Lower lobe of right lung (tissue), 2 donors: ENCODE measurements at places on chromosomes 4 and X.

DNA sequence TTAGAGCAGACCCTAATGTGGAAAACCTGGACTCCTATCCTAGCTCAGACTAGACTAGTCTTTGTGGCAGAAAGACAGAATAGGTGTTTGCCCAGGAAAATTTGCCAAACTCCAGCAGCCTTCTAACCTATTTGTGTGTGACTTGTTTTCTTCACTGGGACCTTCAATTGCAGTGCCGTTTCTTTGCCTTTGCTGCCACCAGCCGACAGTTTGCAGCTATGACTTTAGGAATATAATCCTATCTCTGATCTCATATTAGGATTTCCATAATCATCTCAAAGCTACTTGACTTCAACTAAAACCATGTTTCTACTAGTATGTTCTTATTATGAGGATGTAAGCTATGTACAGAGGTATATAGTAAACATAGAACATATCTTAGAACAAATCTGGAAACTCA, 60.2 kb upstream of the PGAM4 start:
- DNase-seq = no peak

DNA sequence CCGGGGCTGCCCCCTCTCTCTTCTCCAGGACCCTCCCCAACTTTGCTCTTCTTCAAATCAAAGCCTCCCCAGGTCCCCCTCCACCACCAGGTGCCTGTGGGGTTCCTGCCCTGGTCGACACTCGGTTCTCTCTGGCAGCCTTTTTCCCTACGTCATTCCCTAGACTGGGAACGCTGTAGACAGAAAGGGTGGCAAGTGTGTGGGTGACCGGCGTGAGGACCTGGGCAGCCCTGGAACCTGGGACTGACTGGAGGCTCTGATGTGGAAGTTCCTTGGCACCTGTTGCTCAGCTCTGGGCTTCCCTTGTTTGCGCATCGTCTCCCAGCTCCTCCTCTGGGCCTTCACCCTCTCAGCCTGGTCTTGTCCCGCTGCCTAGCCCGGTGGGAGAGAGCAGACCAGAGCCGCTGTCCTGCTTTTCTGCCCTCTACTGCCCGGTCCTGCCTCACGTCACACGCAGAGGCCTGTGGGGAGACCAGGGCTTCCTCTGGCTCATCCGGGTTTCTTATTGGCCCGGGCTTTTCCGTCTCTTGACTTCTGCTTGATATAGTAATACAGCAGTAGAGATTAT, 1.3 kb downstream of the TACC3 start:
- DNase-seq = peak; percentile 50

DNA sequence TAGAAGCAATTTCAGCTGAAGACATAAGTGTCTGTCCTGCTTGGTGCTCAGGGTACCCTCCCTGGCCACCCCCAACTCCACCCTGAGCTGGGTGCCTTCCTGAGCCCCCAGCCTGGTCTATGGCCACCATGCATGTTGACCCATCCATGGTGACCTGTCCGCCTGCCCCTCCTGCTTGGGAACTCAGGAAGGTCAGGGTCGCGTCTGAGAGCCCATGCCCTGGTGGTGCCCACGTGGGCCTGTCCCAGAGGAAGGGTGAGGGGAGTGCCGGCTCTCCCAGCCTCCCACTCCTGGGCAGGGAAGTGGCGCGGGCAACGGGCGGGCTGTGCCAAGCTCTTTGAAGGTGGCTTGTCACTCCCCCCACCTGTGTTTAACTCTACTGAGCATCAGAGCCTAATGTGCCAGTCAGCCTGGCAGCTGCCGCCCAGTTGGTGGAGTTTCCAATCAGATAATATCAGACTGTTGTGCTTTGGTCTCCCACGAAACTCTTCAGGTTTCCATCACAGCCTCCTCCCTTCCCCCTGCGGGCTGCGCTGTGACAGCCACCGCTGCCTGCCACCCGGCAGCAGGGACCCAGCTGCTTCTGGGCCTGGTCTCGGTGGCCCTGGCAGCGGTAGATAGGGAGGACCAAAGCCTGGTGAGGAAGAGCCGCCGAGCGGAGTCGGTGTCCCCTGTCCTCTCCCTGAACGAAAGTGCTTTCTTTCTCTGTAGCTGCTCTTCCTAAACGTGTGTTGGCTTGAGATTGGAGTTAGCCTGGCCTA, 4.8 kb downstream of the SH3BP2 start:
- DNase-seq = peak; percentile 54

DNA sequence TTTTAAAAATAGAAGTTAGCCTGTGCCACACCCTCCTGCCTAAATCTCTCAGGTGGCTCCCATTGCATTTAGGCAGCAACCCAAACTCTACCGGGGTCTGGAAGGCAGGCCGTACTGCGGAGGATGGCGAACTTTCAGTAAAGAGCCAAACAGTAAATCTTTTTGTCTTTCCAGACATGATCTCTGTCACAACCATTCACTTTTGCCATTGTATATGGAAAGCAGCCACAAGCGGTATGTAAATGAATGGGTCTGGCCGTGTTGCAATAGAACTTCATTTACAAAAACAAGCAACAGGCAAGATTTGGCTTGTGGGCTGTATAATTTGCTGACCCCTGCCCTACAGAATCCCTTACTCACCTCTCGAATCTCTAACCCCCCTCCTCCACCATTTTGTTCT, 3.3 kb downstream of the RADX start:
- no peak for DNase-seq

DNA sequence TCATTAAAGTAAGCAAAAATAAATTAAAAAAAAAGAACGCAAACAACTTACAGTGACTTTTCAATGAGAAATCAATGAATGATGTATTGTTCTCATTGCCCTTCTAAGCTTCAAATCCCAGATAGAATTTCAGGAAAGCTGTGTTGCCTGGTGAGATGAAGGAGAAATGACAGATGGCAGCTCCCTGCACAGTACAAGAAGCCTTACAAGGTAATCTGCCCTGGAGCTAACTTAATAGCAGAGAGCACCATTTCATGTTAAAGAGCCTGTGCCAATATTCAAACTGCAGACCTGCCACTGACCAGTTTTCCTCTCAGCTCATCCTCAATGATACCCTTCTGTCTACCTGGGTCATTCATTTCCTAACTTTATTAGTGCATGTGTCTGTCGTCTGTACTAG, 54.0 kb downstream of the GC start:
- DNase-seq = no peak

- no peak for DNase-seq
These were observed 56.0 kb downstream of the RAI2 start for GRCh38 chrX:17805120-17805519.

- no peak for DNase-seq
These were observed 12.0 kb upstream of the RTL9 start for GRCh38 chrX:110346681-110347080.

- no peak for DNase-seq
These were observed 14.6 kb upstream of the CLTRN start for GRCh38 chrX:15679246-15679645.

- DNase-seq = no peak
These were observed 486.6 kb upstream of the PCDH10 start for GRCh38 chr4:132662456-132662855.

DNA sequence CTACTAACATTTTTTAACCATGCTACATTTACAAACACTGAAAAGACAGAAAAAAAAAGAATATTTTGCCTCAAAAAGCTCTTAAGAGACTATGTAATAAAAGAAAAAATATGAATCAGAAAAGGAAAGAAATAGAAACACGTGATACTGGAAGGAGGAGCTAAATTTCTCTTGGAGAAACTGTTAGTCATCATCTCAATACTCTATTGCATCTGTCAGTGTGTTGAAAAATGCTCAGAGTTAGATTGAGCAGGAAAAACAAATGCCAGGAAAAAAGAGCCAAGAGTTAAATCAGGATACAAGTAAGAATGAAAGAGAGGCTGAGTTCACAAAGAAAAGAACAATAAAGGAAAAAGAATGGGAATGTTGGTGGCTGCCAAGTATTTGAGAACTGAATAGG, 2.6 kb downstream of the RAB28 start:
- no peak for DNase-seq

GRCh38 chr4:39337841-39338240, 28.3 kb downstream of the RFC1 start:
- DNase-seq = no peak

GRCh38 chr4:138310991-138311390, 68.8 kb upstream of the SLC7A11 start:
- no peak for DNase-seq

DNA sequence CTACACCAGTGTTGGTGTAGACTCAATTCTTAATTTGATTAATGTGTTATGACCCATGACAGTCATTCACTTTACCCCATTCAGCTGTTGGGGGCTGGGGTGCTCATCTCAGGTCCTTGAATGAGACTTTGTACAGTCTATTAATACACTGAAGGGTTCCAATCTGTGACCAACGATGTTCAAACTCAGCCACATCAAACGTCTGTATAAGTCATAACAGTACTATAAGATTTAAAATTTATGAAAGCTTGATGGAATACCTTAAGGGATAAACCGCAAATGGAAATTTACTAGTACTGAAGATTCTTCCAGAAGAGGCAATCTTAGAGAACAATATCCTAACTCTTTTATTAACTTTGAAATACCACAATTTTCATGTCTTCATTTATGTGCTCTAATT, 33.7 kb downstream of the REST start:
- DNase-seq = no peak

DNA sequence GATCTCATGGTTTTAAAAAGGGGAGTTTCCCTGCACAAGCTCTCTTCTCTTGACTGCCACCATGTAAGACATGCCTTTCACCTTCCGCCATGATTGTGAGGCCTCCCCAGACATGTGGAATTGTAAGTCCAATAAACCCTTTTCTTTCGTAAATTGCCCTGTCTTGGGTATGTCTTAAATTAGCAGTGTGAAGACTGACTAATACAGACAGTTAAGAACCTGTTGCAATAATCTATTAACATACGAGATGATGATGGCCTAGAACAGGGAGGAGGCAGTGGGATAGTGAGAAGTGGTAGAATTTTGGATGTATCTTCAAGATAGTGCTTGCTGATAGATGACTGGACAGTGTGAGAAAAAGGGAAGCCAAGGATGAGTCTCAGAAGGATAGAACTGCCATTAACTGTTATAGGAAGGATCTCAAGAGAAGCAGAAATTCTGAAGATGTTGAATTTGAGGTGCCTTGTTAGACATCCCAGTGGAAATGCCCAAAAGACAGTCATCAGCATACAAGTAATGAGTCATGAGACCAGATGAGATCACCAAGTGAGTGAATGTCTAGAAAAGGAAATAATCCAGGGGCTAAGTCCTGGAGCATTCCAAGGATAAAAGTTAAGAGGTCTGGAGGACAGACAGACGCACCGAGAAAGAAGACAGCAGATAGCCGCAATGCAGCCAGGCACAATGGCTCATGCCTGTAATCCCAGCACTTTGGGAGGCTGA, 38.8 kb upstream of the UGDH start:
- no peak for DNase-seq

DNA sequence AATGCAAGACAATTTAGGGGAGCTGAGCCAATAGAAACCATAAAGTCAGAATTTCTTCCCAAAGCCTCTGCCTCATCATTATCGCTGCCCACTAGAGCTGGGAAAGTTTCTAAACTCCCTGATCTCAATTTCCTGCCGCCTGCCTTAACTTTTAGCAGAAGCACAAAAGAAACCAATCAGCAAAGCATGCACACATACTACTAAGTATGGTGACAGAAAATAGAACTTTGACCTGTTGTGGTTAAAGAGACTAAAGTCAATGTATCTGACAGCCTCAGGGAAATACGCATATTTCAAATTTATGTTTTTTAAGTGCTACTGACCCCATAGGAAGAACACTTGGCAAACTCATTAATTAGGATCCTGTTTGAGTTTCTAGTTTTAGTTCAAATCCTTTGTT, 10.1 kb downstream of the STK26 start:
- DNase-seq = no peak

GRCh38 chr4:173501592-173502150, 28.4 kb downstream of the HAND2 start:
- DNase-seq = no peak

GRCh38 chrX:129983575-129984110, 1.2 kb downstream of the BCORL1 start:
- peak; percentile 48 for DNase-seq

- DNase-seq = no peak
These were observed 204.0 kb downstream of the RASL11B start for GRCh38 chr4:53066155-53066554.

DNA sequence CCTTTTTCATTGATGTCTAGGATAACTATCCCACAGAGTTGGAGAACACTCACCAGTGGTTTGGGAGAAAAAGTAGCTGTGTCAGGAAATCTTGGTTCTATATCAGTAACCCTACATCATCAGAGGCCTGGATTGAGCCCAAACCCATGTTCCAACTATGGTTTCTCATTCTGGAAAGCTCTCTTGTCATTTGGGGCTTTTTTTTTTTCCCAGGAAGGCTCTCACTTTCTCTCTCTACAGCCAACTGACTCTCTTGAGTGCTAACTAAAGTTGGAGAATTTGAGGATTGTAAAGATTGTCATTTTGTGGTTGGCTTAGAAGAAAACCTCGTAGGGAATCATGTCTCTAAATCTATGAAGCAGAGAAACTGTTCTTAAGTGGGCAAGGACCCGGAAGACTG, 228.2 kb upstream of the DIPK2B start:
- DNase-seq = no peak

DNA sequence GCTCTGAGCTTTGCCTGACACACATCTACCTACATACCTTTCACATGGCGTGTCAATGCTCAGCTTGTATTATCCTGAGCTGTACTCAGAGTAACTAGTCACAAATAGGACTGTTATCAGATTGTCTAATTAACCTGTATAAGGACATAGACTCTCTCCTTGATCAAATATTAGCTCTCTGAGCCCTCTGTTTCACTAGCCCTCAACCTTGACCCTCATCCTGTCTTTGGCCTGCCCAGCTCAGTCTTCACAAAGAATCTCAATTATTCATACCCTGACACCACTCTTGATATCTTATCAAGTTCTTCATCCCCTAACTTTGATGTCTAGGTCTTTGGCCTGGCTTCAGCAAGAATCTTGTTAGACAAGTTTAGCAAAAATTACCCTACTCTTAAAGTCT, 320.7 kb upstream of the PCDH7 start:
- no peak for DNase-seq

- peak; percentile 39 for DNase-seq
These were observed 11.3 kb upstream of the KIAA0232 start for GRCh38 chr4:6771229-6771671.

DNA sequence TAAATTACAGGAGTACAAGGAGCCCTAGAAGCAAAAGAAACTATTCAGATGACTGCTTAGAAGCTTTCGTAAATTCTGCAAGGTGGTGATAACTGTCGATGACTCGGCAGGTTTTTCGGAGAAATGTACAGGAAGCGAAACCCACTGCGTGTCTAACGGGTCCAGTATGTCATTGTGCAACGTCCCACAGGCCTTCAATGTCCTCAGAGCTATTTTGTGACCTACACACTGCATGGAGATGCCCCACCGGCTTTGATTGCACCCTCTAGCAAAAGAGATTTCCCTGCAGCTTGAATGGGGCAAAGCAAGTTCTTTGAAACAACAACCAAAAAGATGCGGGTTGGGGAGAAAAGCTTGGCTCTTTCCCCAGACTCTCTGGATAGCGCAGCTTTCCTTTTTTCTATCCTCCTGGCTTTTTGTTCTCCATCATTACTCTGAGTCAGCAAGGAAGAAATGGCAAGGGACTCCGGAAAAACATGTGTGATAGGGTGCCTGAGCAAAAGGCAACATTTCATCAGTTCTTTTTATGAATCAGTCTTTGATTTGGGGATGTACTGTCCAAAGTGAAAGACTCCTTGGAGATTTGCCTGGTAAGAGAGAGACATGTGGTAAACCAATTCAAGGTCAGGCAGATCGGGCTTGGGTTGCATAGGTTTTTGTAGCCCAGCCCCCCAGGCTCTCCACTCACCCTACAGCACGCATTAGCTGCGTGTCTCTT, 112.0 kb upstream of the TBL1X start:
- DNase-seq = peak; percentile 55

- DNase-seq = no peak
These were observed 11.8 kb downstream of the TCEAL1 start for GRCh38 chrX:103640401-103641155.

GRCh38 chr4:112140536-112140935, 4.7 kb upstream of the FAM241A start:
- no peak for DNase-seq
